ENCODE measurements at places on chromosomes 11 and 22. TPM values are rescaled to one million over a fixed set of nuclear protein-coding genes. Genes with fewer than 3 reads are reported as not detected.

The LIPT2 gene
- 5.0 TPM for total RNA-seq

The NUDT22 gene
- 46.6 TPM for total RNA-seq

The OR52E8 gene
- total RNA-seq: not detected

GRCh38 chr11:20122131-20122530, 38.1 kb downstream of the DBX1 start:
- peaks cover 10% of the 10 kb centered on the region for H3K4me1 ChIP-seq
- DNase-seq: no peak
- H3K27ac ChIP-seq: no peak overlapping the region
- H3K36me3 ChIP-seq: peaks cover 21% of the 10 kb centered on the region

Data from osteoblast (primary cell).